ENCODE measurements at places on chromosomes 6 and 20.
A peak's percentile ranks its signal among the peaks of the same experiment; 100 is the strongest.

DNA sequence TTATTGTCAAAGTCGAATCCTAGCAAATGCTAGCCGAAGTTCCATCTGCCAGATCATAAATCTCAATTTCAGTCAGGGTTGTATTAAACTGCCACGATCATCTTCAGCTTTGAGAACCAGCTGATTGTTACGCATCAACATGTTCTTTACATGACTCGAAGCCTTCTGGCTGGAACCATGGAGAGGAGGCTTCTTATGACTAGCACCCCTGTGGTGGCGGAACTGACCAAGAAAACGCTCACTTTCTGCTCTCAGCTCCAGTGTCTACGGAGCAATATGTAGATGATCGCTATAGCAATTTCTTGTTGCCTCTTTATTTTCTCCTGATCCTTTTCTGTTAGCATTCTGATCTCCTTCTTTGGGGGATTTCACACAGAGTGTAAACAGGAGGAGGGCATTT, 479.4 kb upstream of the SLC35B3 start:
- H3K27ac ChIP-seq = no peak overlapping the region
- H3K4me1 ChIP-seq = no peaks in the 10 kb centered on the region
- H3K36me3 ChIP-seq = no peaks in the 10 kb centered on the region
- no peaks in the 10 kb centered on the region for H3K27me3 ChIP-seq

DNA sequence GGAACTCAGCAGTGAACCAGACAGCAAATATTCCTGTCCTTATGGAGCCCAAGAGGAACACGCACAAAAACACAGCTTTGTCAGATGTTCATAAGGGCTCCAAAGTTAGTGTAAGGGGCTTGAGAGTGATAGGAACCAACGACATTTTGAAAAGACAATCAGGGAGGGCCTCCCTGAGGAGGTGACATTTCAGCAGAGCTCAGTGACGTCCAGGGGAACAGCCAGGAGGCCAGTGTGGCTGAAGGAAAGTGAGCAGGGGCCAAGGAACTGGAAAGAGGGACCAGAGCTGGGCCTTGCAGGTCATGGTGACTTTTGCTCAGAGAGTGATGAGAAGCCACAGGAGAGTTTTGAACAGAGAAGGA, 16.1 kb downstream of the NOL4L start:
- no peak overlapping the region for H3K4me3 ChIP-seq
- no peak for DNase-seq
- no peaks in the 10 kb centered on the region for H3K4me1 ChIP-seq
- H3K27ac ChIP-seq = no peak overlapping the region
- no peaks in the 10 kb centered on the region for H3K27me3 ChIP-seq

GRCh38 chr6:7078856-7079255, 28.9 kb upstream of the RREB1 start:
- H3K4me3 ChIP-seq = no peak overlapping the region
- H3K27me3 ChIP-seq = no peaks in the 10 kb centered on the region
- no peaks in the 10 kb centered on the region for H3K36me3 ChIP-seq

- no peaks in the 10 kb centered on the region for H3K4me1 ChIP-seq
- H3K27me3 ChIP-seq = no peaks in the 10 kb centered on the region
- H3K36me3 ChIP-seq = no peaks in the 10 kb centered on the region
Observed at GRCh38 chr6:135739288-135739687, 112.2 kb upstream of the PDE7B start.

DNA sequence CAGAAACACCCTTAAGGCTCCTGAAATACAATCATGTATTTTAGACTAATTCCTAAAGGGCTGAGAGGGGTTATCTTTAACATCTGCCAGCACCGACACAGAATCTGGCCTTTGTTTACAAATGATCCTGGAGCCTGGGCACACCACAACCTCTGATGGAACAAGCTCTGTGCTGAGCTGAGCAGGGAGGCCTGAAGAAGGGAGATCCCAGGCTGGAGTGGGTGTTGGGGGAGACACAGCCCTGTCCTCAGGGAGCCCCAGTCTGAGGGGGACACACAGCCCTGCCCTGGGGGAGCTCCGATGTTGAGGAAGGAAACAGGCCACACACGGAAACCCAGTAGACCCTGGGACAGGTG, 130.5 kb downstream of the VEGFA start:
- no peak for DNase-seq
- no peaks in the 10 kb centered on the region for H3K4me1 ChIP-seq
- H3K4me3 ChIP-seq = no peak overlapping the region
- H3K27me3 ChIP-seq = no peaks in the 10 kb centered on the region
- H3K27ac ChIP-seq = no peak overlapping the region

GRCh38 chr6:52634211-52634610, 36.7 kb upstream of the TMEM14A start:
- H3K4me1 ChIP-seq = no peaks in the 10 kb centered on the region
- H3K27me3 ChIP-seq = no peaks in the 10 kb centered on the region
- no peak overlapping the region for H3K27ac ChIP-seq
- H3K36me3 ChIP-seq = no peaks in the 10 kb centered on the region

DNA sequence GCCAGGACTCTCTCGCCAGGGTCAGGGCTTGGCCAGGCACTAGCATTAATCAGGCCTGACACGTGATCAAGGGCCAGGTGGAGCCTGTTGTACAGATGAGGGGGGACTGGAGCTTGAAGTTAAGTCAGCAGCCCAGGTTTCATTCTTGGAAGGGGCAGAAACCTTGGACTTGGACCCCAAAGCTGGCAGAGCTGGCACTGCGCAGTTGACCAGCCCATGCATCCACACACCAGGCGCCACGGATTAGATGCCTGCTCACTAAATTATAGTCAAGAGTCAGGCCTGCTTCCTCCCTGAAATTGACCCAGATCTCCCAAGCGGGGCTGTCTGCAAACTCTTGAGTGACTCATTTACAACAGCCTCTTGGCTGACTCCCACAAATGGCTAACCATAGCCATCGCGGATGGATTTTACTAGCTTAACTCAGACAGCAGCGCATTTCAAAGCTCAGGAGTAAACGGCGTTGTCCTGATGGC, 4.1 kb upstream of the TAF4 start:
- no peak for DNase-seq
- H3K27ac ChIP-seq = no peak overlapping the region

GRCh38 chr6:122651604-122652003, 41.4 kb downstream of the PKIB start:
- H3K27me3 ChIP-seq = no peaks in the 10 kb centered on the region
- H3K4me1 ChIP-seq = no peaks in the 10 kb centered on the region
- no peak overlapping the region for H3K27ac ChIP-seq
- no peak overlapping the region for H3K4me3 ChIP-seq

DNA sequence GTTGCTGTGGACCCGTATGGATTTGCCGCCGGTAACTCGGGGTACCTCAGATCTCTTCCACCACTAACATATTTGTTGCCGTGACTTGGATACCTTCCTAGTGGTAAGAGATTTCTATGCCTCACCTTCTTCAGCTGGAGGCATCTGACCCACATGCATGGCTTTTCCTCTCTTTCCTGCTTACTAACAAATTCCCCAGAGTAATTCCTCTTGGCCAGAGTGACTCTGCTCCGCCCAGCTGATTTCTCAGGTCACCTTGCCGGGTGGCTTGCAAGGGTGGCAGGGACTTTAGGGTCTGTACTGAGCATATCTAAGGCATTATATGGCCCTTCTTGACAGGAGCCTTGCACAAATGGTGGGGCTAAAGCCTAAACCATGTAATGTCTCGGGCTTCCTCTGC, 38.2 kb downstream of the FAM184A start:
- no peaks in the 10 kb centered on the region for H3K36me3 ChIP-seq
- no peak for DNase-seq
- no peak overlapping the region for H3K4me3 ChIP-seq
- H3K27ac ChIP-seq = no peak overlapping the region
- no peaks in the 10 kb centered on the region for H3K27me3 ChIP-seq

DNA sequence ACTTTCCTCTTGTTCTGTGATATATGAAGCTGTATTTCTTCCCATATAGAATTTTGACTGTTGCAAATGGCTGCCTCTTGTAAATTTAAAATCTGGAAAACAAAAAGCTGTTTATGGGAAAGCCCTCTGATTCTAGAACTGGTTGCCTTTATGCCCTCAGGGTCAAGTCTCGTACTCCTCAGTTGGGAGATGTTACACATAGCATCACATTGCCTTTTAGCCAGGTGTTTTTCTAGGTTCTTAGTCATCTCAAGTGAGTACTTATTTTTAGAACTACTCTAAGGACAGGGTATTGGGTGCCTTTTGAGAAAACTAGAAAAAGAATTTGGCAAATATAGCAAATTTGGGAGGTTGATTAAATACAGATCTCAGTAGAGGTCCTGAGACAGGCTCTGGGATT, 58.5 kb downstream of the ANKS1A start:
- H3K27me3 ChIP-seq = no peaks in the 10 kb centered on the region
- no peaks in the 10 kb centered on the region for H3K36me3 ChIP-seq
- H3K27ac ChIP-seq = no peak overlapping the region
- no peak for DNase-seq
- no peaks in the 10 kb centered on the region for H3K4me1 ChIP-seq
- no peak overlapping the region for H3K4me3 ChIP-seq

DNA sequence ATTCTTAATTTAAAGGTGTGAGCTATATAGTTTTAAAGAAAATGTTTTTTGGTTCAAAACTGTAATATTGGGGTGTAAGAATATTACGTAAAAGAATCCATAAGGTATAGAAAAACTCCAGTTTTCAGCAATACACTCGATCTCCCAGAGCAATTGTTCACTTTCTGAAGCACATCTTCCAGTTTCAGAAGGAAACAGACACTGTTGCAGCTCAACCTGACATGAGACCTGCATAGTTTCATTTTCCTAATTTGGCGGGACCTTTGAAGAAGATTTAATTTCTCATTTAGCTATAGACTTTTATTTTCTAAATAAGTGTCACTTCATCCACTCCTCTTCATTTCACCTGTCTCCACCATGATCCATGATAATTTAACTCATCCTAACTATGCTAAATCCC, 281.5 kb downstream of the HTR1B start:
- no peak for DNase-seq
- H3K27me3 ChIP-seq = no peaks in the 10 kb centered on the region
- no peak overlapping the region for H3K4me3 ChIP-seq
- no peaks in the 10 kb centered on the region for H3K36me3 ChIP-seq
- H3K4me1 ChIP-seq = no peaks in the 10 kb centered on the region
- no peak overlapping the region for H3K27ac ChIP-seq

GRCh38 chr6:149961728-149962425, 1.9 kb upstream of the ULBP1 start:
- no peaks in the 10 kb centered on the region for H3K36me3 ChIP-seq
- no peaks in the 10 kb centered on the region for H3K4me1 ChIP-seq
- no peak overlapping the region for H3K27ac ChIP-seq
- H3K27me3 ChIP-seq = peaks cover 93% of the 10 kb centered on the region
- no peak overlapping the region for H3K4me3 ChIP-seq

DNA sequence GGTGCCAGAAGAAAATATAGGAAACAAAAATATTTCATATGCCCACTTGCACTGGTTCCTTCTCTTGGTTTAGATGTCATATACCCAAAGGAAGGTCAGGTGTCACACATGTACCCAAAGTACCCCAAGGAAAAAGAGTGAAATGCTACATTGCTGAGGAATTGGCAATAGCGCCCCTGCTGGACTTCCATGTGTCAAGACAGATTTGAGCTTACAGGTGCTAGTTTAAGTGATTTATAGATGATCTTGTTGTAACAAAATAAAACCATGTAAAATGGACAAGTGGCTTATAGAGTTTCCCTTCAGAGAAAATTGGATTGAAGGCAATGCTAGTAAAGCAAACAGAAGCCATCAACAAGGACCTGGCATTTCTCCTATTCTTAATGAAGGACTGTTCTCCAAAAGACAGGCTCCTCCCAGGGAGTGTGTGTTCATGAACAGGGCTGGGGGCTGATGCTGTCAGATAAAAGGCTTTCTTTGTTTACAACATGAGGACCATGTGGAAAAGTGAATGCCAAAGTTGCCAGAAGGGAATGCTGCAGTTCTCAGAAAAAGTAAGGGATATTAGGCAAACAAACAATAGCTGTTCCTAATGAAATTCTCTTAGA, 64.3 kb upstream of the PAK5 start:
- H3K4me1 ChIP-seq = no peaks in the 10 kb centered on the region
- no peak overlapping the region for H3K27ac ChIP-seq

DNA sequence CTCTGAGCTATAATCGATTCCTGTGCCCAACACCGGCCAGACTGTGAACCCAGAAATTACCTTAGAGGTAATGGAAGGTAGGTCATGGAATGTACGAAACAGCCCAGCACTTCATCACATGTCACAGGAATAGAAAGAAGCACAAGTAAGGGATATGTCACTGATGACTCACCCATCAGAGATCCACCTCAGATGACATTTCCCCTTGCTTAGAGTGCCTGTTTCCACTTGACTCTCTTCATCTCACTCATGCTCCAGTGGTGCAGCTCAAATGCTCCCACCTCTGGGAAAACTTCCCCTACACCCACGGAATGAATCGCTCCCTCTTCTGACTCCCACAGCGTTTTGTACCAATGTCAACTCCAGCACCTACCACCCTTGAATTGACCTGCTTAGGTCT, 381.6 kb upstream of the CNR1 start:
- no peak overlapping the region for H3K4me3 ChIP-seq
- no peaks in the 10 kb centered on the region for H3K27me3 ChIP-seq
- DNase-seq = no peak
- no peak overlapping the region for H3K27ac ChIP-seq
- H3K4me1 ChIP-seq = no peaks in the 10 kb centered on the region
- no peaks in the 10 kb centered on the region for H3K36me3 ChIP-seq

GRCh38 chr6:16950302-16950701, 151.5 kb upstream of the STMND1 start:
- H3K4me3 ChIP-seq = no peak overlapping the region
- no peak overlapping the region for H3K27ac ChIP-seq
- no peaks in the 10 kb centered on the region for H3K4me1 ChIP-seq
- no peaks in the 10 kb centered on the region for H3K27me3 ChIP-seq
- no peak for DNase-seq

DNA sequence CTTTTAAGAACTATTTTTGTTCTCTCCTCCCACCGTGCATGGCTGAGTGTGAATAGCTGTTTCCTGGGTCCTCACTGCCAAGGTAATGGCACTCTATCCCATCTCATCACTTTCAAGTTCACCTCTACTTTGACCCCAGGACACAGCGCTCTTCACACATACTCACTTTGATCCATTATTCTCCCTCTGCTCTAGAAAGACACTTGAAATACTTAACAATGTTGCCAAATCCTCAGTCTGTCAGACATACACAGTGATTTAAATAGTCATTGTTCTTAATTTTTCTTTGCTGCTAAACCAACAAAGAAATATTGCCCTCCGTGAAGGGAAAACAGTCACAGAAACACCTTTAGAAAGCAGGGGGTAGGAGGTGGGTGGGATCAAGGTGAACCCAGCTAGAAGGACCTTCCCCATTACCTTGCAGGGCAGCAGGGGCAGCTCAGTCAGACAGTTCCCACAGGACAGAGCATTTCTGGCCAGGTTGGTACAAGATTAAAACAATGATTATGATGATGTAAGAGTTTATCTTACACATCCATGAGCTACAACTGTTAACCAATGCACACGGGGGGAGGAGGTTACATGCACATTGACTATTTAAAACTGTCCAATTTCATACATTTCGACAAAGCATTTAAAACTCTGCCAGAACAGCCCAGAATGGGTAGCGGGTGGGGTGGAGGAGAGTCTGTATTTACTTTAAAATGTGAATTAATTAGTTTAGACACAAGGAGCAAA, 2.4 kb downstream of the SLC22A23 start:
- no peaks in the 10 kb centered on the region for H3K36me3 ChIP-seq
- H3K4me3 ChIP-seq = peak overlapping the region; percentile 74
- H3K27me3 ChIP-seq = peaks cover 4% of the 10 kb centered on the region
- no peak for DNase-seq
- no peaks in the 10 kb centered on the region for H3K4me1 ChIP-seq
- H3K27ac ChIP-seq = no peak overlapping the region

GRCh38 chr6:62357835-62358234, 71.8 kb upstream of the KHDRBS2 start:
- H3K4me3 ChIP-seq = no peak overlapping the region
- no peaks in the 10 kb centered on the region for H3K27me3 ChIP-seq
- no peaks in the 10 kb centered on the region for H3K36me3 ChIP-seq
- H3K4me1 ChIP-seq = no peaks in the 10 kb centered on the region
- H3K27ac ChIP-seq = no peak overlapping the region

Data from tibial nerve (tissue), 4 donors.